ENCODE measurements at places on chromosomes 3 and 15.
A peak's percentile ranks its signal among the peaks of the same experiment; 100 is the strongest.

- DNase-seq, result no peak
Measured at GRCh38 chr3:59820352-59820934, 770.6 kb upstream of the CFAP20DC start.

GRCh38 chr15:26177816-26178215 lies 314.7 kb upstream of the ATP10A start:
- no peak for DNase-seq

DNA sequence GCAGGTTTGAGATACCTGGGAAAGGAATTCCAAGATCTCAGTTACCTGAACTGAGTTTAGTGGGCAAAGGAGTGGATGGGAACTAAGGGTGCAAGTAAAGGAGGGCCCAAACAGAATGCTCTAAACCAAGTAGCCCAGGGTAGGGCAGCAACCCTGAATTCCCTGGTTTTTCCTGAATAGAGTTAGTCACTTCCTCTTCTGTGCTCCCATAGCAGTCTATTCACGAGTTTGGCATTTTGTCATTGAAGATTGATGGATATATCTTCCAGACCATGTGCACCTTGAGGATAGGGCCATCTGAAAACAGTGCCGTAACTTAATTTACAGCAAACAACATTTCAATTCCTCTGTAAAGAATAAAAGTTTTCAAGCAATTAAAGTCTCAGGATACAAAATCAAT lies 18.5 kb upstream of the PTX3 start:
- no peak for DNase-seq

DNA sequence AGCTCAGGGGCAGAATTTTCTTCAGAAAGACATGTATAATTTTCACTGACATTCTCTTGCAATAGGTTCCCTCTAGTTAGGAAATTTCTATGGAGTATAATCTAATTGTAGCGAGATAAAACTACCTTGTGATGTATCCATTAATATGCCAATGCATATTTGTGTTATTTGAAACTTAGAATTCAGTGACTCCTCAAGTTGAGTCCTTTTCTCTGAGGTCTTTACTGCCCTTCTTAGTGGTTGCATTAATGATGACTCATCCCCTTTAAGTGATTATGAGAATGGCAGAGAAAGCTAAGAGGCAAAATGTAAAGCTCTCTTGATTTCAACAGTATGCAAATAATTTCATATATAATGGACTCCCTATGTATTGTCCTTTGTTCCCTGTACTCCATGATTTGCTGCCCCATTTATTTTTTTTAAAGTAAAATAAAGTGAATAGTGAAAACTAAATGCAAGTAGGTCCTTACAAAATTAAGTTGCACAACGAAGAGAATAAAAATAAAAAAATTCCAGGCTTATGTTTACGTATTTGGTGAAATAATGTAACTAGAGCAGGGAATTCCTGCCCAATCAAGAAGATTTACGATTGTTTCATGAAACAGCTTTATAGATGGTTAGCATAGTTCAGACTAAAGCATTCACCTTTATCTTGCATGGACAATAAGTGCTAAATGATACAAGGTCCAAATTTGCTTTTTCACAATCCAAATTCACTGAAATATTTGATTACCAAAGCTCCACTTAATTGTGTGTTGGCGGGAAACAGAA lies 78.1 kb downstream of the ZPLD1 start:
- DNase-seq, result no peak

- DNase-seq, result no peak
Measured at GRCh38 chr3:47836986-47837385, 34.0 kb downstream of the DHX30 start.

DNA sequence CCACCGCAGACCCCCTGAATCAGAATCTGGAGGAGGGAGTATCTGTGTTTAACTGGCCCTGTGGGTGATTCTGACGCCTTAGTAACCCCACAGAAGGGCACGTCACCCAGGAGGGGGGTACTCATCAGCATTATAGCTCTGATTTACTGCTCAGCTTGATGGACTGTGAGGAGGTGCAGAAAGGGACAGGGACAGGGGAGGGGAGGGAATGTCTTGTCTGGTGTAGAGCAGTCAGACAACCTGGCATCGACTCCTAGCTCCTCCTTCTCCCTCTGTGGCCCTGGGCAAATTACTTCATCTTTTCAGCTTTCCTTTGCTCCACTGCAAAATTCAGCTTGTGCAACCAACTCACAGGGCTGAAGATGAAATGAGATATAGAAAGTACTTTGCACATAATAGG lies 42.3 kb upstream of the GLCE start:
- DNase-seq, result no peak

DNA sequence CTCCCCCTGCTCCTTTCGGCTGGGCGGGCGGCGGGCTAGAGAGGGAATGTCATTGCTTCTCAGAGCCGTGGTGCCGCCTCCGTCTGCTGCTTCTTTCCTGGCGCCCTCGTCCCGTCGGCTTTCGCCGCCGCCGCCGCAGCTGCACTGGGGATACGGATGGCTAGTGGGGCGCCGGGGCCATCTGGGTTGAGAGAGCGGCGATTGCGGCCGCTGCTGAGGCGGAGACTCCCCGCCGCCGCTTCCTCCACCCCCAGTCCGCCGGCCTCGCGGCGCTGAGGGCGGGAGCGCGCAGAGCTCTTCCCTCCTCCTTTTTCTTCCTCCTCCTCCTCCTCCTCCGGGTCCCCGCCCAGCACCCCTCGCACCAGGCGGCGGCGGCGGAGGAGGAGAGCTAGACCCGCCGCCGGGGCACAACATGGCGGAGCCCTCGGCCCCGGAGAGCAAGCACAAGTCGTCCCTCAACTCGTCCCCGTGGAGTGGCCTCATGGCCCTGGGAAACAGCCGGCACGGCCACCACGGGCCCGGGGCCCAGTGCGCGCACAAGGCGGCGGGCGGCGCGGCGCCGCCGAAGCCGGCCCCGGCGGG lies at the start of gene STT3B:
STT3B (plus strand) TSS at position 339 of the 582 bp plus-strand sequence; CDS start at position 413, 74 bp downstream.
- DNase-seq, result no peak

DNA sequence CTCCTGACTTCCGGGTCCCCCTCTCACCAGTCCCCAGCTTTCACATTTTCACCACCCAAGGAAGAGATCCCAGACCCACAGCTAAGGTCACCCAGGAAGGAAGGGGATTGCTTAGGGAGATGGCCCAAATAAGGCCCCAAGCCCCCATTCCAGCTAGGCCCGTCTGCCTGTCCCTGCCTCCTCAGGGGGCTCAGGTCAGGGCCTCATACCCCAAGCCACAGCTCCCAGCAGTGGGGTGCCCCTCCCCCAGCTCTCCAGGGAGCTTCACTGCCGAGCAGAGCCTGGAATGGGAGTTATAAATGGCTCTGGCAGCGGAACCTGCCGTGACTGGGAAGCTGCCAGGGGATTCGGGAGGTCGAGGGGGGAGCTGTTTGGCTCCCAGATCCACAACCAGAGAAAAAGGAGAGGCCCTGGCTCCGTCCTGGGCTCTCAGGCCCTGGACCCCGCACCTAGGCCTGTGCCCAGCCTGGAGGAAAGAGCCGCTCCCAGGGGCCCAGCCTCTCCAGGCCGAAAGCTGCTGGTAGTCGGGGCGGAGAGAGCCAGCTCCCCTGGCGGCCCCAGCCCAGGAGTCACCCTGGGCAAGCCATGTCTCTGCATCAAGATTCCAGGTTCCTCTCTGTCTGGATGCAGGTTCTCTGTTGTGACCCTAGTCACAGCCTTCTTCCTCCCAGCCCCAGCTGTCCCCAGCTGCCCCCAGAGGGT lies 550 bp downstream of the CCDC9B start:
- DNase-seq, result peak; percentile 61

- DNase-seq, result no peak
Measured at GRCh38 chr15:63389902-63390670, 8.4 kb upstream of the CA12 start.

All from nephron progenitor cell (in vitro differentiated cells).